ENCODE measurements at places on chromosomes 2 and 18.

DNA sequence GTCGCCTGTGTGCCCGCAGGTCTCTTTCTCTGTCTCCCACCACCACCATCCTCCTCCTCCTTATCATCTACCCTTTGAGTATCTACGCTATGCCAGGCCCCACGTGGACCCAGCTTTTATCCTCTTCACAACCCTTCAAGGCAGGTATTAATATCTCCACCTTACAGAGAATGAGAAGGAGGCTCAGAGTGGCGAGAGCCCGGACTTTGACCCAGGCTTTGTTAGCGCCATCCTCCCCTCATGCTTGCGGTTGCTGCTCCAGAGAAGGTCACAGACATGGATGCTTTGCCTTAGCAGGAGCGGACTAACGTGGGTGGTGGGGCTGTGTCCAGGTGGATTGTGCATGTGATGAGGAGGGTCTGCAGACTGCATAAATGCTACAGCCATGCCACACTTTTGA lies 119.8 kb downstream of the CELF4 start:
- DNase-seq: no peak

GRCh38 chr2:230602562-230603230 lies 109.9 kb upstream of the CAB39 start:
- DNase-seq: peak; percentile 36

GRCh38 chr2:238139196-238140039 lies 950 bp downstream of the KLHL30 start:
- DNase-seq: no peak

DNA sequence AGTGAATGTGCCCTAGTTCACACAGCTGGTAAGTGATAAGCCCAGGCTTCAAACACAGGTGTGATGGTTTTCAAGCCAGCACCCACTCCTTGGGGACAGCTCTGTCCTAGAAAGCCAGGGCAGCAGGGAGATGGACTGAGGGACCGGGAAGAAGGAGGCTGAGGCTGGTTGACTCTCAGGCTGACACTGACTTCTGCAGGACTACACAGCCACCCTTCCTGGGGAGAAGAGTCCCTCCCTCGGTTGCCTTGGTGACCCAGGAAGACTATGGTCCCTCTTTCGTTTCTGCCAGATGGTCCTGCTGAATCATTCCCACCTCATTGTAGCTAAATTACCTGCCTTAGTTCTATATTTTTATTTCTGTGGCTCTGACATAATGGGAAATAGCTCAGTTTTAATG lies 11.3 kb upstream of the FSHR start:
- DNase-seq: no peak

GRCh38 chr2:21821672-21822227 lies 698.0 kb downstream of the TDRD15 start:
- no peak for DNase-seq

DNA sequence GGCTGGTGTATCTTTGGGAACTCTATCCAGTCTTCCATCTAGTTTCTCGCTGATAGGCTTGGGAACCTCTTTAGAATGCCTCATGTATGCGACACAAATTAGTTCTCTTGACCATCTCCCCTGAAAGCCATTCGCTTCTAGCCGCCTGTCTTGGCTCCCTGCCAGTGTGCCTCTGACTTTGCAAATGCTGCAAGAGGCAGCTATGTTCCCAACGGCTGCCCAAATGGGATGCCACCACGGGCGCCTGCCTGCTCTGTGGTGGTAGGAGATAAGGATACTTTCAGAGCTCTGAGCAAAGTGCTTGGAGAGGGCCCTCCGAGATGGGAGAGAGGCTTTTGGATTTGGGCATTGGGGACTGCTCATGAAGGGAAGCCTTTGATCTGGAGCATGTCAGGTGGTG lies 77.7 kb upstream of the IGFBP5 start:
- no peak for DNase-seq

DNA sequence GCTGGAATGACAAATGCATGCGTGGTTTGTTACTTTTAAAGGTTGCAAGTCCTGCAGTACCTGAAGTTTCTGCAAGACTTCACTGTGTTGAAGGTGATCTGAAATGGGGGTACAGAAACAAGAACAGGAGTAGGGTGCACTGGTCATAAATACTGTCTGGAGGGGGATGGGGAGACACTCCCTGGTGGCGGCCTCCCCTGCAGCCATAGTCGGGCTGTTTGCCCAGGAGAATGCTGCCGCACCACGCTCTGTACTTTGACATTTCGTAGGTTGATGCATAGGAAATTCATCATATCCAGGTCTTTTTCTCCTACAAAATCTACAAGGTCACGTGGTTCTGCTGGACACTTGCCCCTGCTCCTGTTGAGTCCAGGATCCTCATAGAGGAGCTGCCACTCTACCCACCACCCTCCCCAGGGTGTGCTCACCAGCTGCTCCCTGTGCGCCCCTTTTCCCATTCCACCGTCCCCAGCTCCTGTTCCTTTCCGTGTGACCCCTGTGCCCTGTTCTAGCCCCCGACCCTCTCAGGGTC lies 103.8 kb downstream of the RNF144A start:
- DNase-seq: no peak

DNA sequence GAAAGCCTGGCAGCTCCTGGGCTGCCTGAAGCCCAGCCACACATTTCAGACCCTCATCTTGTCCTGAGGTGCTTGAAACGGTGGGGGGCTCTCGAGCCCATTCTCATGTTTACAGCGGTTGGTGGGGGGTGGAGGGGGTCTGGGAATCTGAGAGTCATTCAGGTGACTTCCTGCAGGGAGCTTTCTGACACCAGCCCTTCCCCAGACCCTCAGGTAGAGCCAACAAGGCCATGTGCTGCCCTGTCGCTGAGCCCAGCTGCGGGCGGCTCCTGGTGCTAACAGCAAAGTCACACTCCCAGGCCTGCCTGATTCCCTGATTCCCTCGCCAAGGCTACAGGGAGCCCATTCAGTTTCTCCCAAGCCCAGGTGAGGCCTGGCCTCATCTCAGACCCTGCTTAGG lies 324.9 kb upstream of the MEX3C start:
- DNase-seq: no peak

DNA sequence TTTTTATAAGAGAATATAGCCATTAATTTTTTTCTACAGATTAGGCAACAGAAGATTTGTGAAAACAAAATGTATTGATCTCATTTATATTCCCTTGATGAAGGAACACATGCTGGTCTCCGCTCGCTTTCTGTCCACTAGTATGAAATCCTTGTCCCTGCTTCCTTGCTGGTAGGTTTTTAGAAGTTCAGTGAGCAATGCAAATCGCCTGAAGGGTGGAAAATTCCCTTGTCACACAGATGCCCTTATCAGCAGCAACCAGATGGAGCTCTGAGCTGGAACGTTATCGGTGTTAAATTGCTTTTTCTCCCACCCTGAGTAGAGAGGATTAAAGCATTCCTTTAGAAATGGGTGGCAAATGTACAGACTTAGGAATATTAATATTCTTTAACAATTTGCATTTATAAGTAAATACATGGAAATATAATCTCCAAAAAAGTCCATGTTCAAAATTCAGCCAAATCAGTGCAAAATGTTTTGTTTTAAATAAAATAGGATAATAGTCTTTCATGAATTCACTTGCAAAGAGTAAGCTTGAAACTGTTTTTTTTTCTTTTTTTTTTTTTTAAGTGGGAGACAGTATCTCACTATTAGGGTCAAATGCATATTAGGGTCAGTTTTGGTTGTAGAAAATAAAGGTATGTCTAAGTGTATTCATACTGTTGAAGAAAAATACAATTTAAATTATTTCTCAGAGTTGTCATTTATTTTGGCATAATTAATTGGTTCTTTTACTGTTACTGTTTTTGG lies 164.0 kb upstream of the MYO3B start:
- no peak for DNase-seq

DNA sequence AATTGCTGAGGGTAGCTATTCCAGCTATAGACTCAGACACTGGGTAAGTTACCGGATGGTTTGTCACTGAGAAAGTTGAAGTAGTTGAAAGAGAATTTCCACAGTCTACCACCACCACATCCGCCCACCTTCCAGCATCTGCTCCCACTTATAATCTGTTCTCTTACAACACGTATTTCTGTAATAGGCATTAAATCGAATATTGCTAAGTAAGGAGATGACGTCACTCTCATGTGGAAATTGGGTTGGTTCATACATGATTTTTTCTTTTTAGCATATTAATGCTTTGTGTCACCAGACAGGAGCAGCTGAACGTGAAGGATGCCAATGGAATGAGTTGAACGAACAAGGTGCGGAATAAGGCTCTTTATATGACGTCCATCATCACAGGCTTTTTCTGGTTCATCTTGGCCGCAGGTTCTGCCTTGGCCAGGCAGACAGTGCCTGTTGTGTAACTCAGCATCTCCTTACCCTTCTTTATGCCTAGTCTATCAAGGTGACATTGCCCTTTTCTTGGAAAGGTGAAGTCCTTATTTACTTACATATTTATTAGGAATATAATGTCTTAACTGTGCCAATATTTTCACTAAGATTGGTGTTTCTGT lies 45.9 kb downstream of the THUMPD2 start:
- no peak for DNase-seq

DNA sequence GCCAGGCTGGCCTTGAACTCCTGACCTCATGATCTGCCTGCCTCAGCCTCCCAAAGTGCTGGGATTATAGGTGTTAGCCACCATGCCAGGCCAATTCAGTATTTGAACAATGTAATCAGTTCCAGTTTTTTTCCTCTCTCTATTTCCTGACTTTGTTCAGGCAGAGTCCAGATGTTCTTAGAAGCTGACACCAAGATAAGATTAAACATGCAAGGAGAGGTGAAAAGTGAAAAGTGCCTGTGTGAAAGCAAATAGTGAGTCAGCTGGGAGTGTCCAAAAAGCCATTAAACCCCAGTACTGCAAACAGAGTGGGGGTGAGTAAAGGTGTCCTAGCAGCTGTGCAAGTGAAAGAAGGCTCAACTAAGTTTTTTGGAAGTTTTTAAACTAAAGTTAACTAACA lies 231.5 kb downstream of the PTH2R start:
- no peak for DNase-seq

GRCh38 chr2:139518321-139518720 lies 738.1 kb upstream of the NXPH2 start:
- DNase-seq: no peak

- DNase-seq: no peak
Measured at GRCh38 chr2:44950646-44951045, 9.1 kb downstream of the SIX3 start.

DNA sequence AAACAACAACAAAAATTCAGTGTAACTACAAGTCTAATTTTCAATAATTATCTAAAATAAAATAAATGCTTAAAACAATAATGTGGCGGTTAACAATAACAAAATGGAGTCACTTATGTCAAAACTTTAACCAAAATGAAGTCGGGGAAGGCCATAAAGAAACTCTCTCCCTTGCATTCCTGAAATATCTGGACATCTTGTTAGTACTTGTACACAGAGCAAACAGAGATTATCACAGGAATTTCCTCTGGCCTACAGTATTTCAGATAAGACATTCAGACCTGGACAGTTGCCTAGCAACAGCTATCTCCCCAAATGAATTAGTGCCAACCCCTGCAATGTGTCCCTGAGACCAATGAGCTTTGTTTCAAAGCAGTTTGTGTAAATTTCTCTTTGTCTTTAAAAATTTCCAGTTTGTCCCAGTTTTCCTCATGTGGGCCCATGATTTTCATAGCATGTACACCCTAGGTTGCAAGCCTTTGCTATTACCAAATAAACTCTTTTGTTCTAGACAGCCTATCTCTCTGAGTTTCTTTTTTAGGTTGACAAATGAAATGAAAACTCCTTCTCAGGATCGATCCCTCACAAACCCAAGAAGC lies 68.6 kb downstream of the EXOC6B start:
- DNase-seq: no peak

GRCh38 chr18:63444580-63444979 lies 22.3 kb upstream of the VPS4B start:
- DNase-seq: no peak

DNA sequence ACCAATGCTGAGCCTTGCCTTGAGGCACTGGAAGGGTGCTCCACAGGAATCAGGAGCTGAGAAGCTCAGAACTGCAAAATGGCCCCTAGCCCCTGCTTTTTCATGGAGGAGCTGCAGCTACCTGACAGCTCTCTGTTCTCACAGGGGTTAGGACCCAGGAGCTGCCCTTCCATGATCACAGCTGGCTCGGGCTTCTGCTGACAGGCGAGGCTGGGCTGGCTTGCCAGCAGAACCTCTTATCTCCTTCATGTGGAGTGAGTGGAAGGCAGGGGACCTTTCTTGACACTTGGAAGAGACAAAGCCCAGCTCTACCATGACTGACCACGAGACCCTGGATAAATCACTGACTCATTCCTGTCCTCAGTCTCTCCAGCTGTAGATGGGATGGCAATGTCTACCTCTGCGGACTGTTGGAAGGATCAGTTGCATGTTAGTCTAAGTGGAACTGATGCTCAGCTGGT lies 113.4 kb downstream of the CAPN13 start:
- no peak for DNase-seq

Measured in KG1 (cell line).